ENCODE measurements at places on chromosomes 2 and 18.

GRCh38 chr18:49446481-49446880 lies 14.0 kb downstream of the DYM start:
- DNase-seq, result no peak

DNA sequence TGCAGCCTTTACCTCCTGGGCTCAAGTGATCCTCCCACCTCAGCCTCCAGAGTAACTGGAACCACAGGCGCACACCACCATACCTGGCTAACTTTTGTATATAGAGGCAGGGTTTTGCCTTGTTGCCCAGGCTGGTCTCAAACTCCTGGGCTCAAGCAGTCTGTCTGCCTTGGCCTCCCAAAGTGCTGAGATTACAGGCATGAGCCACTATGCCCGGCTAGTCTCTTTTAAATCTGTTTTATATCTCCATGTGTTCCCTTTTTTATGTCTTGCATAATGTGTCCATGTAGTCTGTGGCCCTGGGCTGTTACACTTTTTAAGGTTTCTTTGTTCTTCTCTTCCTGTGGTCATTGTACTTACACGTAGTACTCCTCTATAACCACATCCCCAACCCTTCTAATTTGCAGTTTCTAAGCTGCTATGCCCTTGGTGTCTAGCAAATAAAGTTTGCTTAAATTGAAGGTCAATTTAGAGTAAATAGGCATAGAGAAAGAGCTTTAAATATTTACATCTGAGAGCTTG lies 168.2 kb downstream of the MCFD2 start:
- no peak for DNase-seq

DNA sequence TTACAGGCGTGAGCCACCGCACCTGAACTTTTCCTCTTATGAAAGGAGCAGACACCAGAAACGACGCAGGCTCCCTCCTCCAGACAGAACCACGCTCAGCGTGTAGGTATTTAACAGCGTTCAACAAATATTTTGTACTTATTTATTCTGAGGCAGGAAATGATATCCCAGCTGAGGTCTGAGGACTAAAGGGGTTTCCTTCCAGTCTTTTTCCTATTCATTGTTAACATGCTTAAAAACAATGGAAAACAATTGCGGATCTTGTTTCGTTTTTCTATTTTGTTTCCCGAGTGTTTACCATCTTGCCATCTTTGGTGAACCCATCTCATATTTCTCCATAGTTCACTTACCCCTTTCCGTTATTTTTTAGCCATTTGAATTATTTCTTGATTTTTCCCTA lies 43.7 kb upstream of the FOSL2 start:
- DNase-seq, result no peak

- no peak for DNase-seq
Observed at GRCh38 chr18:23667114-23667513, 4.4 kb upstream of the ANKRD29 start.

DNA sequence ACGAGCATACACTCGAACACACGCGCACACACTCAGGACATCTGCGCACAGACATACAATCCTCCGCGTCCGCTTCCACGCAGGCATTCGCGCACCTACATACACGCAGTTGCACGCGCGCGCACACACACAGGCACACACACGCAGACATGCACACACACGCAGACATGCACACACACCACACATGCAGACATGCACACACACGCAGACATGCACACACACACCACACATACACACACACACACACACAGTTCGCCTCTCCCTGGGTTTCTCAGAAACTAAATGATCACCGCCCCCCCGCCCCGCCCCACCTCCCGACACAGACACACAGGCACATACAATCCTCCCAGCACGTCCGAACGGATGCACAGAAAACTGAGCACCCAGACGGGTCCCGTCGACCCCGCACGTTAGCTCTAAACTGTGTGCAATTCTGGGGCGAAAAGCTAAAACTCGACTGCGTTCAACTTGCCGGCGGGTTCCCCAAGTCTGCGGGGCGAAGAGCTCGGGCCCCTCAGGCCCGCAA lies 1.0 kb downstream of the EPHA4 start:
- DNase-seq, result no peak

GRCh38 chr2:53896864-53897263 lies 37.1 kb upstream of the GPR75 start:
- DNase-seq, result no peak

DNA sequence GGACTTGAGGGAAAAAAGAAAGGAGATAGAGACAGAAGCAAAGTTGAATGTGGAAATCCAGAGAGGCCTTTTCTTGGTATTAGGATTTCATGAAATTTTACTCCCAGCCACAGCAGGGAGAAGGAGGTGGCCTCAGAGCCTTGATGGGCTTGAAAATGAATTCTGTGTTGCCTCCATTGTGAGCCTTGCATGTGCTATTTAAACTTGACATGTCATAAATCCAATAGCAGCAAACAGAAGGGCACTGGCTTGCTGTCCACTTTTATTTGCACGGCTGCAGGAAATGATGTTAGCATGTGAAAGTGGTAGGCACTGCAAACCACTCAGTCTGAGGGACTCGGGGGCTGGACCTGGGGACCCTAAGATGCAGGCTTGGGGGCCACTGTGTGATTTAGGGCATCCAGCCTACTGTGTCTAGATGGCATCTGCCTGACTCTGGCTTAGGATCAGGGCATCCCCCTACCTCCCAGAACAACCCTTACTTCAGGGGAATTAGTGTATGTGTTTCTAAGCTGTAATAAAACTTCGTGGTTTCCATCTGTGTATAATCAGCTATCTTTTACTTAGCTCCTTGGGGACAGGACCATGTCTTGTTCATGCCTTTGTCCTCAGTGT lies 139.1 kb upstream of the SKOR2 start:
- DNase-seq, result no peak

GRCh38 chr18:35489913-35490490 lies 7.8 kb downstream of the INO80C start:
- DNase-seq, result no peak

DNA sequence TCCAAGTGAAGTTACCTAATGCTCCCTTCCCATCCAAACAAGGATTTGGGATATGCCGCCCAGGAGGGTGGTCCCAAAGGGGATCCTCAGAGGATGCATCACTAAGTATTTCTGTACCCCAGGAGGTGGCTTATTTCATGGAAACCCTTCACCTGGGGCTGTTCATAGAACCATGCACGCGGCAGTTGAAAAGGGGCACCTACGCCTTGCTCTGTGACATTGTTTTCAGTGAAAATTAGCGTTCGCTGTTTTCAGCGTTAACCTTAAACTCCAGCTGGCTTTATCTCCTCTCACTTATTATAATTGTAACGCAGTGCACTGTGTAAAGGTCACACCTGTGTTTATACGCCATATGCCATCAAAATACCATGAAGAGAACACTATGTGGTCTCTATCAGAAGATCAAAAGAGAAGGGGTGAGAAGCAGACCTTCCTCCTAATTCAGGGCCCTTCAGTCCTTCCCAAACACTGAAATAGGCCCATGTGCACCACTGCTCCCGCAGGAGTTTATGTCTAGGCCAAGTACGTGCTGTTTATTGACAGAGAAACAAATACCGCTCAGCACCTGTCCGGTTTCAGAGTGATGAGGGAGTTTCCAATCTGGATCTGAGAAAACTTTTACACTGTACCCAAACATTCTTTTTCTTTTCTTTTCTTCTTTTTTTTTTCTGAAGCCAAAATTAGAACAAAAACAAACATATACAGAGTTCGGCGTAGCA lies 162.1 kb downstream of the BCL2 start:
- DNase-seq, result no peak

DNA sequence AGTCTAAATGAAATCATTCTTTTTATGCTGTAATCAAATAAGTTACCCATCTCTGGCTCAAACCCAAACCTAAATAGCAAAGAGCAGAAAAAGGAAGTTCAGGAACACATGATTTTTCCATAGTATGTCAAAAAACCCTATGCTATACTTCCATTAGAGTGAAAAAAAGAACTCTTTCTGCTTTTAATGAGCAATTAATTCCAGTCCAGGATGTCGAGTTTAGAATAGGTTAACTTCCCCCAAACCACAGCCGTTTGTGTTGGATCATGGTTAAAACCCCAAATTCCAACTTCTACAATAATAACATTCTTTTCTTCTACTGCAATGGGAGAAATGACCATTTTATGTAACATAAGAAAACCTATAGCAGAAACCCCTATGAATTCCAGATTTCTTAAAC lies 171.1 kb upstream of the NRP2 start:
- no peak for DNase-seq

GRCh38 chr2:45441571-45441970 lies 169.5 kb downstream of the SRBD1 start:
- DNase-seq, result no peak

DNA sequence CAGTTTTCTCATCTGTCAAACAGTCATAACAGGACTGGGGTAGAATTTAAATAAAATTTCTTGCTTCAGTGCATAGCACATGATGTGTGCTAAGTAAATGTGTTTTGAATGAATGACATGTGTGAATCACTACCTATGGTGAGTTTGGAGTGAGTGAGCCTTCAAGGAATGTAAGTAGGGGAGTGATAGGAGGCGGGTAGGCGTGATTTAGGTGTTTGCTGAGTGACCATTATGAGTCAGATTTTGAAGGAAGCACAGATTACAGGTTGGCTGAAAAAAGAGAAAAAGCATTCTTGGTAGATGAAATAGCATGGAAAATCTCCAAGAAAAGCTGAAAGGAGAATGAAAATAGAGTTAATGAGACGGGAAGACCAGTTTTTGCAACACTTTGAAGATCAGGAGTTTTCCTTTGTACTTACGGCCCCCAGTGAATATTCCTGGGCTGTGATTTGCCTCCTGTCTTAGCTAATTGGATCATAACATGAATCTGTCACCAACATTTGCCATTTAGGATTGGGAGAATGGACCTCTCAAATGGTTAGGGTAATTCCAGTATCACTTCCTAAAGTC lies 136.9 kb upstream of the GATA6 start:
- no peak for DNase-seq

DNA sequence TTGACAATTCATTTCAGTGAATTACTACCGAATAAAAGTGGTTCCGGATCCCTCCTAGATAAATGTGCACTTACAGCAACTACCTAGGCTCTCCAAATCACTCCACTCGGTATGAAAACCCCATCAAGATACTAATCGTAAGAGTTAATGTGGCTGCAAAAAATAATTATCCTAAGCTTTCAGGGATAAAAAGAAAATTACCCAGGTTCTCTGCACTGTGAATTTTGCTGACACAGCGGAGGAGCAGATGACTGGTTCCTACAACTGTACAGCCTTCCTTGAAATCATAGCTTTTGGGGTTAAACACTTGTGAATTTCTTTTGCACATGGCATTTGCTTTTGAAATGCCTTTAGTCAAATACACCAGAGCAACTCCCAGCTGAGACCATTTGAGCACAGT lies 104.7 kb downstream of the CD226 start:
- DNase-seq, result no peak
